Substantia nigra (tissue), 51 donors: ENCODE measurements at places on chromosomes 2 and 18.

DNA sequence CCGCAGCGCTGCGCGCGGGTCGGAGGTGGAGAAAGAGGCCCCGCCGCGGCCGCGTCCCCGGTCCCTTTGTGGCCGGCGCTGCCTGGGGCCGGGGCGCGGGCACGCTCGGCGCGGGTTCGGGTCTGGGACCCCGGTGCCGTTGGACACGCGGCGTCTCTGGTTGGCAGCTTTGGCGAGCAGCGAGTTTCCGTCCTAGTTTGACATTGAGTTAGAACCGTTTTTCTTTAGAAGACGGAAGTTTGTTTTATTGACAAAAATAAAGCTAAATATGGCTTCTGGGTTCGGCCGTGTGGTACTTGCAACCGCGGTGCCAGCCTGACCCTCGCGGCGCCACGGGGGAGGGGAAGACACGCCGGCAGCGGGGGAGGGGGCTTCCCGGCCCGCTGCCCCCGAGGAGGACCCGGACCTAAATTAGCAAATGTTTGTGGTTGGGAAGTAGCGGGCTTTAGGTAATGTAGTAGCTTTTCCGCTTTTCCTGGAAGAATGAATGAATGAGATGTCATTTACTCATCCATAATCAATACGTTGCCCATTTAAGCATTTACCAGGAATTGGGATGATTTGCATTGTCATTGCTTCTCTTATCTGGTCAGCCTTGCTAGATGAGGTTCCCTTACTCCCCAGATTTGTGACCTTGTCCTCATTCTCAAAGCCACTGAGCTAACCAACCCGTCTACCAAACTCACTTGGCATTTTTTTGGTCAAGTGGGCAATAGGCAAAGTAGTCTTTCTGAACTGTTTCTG, 530 bp downstream of the GALNT1 start:
- DNase-seq: no peak

- DNase-seq: no peak
Observed at GRCh38 chr2:46492301-46492700, 12.9 kb downstream of the TMEM247 start.

DNA sequence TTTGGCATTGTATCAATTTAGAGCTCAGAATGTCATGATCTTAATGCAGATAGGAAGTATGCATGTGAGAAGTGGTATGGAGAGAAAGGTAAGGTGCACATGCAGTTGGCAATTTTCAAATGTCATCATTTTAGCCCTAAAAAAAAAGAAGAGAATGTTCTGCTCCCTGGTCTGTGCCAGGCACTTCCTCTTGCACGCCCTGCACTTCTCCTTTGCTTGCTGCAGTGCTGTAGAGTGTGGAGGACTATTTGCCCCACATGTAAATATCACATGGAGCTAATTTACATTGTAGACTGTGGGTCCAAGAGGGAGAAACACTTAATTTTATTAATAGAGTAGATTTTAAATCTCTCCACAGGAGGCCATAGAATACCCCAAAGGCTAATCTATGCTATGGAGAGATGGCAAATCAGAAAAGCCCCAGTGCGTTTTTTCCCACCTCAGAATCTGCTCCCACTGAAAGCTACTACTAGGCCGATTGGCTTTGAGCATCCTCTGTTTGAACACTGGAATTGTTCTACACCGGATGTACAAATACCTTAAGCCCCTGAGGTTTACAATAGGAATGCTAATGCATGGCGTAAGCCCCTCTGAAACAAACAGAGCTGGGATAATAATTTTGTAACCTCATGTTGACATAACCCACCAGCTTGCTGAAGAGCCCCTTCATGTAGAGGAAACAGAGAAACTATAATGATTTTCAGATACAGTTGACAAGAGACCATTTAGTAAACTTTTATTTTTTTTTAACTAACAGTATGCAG, 137.2 kb upstream of the KLHL14 start:
- DNase-seq: no peak

DNA sequence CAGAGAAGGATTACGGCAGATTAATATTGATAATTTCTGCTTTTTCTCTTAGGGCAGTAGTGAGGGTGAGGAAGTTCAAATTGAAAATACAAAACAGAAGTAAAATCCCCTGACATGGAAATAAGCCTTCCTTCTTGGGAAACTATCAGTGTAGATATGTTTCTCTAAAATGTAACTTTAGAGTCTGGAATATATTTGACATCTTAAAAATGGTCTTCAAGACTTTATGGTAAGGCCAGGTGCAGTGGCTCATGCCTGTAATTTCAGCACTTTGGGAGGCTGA, 33.0 kb downstream of the INPP5D start:
- no peak for DNase-seq

DNA sequence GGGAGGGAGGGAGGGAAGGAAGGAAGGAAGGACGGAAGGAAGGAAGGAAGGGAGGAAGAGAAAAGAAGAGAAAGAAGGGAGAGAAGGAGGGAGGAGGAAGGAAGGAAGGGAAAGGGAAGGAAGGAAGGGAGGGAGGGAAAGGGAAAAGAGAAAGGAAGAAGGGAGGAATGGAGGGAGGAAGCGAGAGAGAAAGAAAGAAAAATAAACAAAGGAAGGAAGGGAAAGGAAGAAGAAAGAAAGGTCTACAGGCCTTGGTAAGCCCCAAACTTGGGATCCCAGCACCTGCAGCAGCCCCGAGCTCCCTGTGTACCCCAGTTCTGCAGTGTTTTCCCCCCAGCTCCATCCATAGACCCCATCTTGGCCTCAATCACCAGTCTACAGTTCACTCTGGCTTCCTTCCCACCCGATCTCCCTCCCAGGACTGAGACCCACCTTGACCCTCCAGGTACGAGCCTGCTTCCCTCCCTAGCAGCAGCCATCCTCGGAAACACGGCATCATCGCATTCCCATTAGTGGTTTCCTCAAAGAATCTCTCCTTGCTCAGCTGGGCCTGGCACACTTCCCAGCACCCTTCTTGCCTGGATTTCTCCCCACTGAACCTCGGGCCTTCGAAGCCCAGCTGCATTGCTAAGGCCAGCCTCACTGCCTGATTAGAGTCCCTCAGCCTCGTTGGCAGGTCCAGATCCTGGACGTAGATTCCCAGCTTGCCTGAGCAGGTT, 46.1 kb upstream of the SH3BP4 start:
- no peak for DNase-seq

DNA sequence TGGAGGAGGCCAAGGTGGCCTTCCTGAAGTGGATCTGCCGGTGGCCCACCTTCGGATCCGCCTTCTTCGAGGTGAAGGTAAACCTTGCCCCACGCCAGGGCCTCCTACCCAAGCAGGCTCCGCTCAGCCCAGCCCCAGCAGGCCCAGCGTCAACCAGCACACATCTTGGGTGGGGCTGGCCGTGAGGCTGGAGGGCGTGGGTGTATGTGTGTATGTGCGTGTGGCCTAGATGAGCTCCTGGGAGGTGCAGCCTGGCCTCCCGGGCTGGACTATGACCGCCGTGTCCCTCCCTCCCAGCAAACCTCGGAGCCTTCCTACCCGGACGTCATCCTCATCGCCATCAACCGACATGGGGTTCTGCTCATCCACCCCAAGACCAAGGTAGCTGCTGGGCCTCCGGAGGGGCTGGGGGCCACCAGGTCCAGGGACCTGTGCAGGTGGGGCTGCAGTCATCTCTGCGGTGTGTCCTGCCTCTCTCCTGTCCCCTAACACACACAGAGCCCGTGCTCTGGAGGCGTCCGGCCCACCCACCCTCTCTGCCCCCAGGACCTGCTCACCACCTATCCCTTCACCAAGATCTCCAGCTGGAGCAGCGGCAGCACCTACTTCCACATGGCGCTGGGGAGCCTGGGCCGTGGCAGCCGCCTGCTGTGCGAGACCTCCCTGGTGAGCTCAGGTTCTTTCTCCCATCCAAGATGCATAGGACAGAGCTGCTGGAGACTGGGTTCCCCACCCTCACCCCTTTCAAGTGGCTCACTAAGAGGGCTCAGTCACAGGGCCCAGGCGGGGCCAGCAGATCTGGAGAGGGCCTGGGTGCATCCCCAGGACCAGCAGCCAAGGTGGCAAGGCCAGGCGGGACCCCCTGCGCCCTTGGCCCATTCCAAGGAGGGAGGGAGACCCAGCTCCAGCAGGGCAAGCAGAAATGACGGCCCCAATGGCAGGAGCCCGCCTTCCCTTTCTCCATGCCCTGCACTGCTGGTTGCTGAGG, 9.4 kb upstream of the GPR17 start:
- no peak for DNase-seq

DNA sequence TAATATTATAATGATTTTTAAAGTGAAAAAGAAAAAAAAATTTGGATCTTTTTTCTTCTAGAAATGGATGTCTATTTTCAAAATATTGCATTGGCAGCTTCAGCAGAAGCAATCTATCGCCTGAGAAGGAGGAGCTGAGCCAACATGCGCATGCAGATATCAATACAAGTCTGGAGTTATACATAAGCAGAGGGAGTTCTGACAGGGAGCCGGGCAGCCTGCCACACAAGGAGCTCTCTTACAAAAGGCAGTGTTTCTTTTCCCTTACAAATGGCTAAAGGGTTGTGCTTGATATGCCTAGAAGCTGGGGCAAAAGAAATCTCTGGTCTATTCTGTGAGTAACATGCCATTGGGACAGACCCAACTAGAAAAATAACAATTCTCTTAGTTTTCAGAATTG, 291.9 kb upstream of the TRIB2 start:
- DNase-seq: peak; percentile 22

GRCh38 chr2:207467716-207468347, 61.9 kb upstream of the CREB1 start:
- no peak for DNase-seq

- DNase-seq: no peak
Observed at GRCh38 chr18:45821711-45822110, 3.8 kb upstream of the SIGLEC15 start.

DNA sequence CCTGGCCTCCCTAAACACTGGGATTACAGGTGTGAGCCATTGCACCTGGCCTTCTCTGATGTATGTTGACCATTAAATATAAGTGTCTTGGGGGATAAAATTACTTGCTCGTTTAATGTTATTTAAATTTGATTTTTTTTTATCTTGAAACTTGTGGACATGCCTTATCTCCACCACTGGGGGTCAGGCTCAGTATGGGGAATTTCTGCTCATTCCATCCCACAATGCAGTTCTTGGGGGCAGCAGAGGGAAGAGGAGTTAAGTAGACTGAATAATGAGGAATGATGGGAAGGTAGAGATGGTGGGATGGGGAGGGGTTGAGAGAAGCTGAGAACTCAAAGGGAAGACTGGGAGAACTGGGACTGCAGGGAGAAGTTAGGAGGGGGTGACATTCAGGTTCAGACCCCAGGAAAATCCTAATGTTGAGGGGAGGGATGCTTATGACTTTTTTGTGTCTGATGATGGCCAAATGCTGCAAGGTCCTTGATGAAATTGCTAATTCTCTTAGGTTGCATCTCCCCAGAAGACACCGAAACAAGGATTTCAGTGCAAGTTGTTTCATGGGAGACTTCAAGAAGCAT, 174.2 kb downstream of the MIB1 start:
- no peak for DNase-seq

- DNase-seq: no peak
Observed at GRCh38 chr2:21035282-21035973, 8.4 kb downstream of the APOB start.

DNA sequence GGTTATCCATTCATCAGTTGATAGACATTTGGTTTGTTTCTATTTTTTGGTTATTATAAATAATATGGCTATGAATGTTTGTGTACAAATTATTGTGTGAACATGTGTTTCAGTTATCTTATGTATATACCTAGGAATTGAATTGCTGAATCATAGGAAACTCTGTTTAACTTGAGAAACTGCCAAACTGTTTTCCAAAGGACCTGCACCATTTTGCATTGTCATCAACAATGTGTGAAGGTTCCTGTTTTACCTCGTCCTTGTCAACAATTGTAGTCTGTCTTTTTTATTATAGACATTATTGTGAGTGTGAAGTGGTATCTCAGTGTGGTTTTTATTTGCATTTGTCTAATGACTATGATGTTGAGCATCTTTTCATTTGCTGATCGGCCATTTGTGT, 17.1 kb downstream of the PDK1 start:
- no peak for DNase-seq

- no peak for DNase-seq
Observed at GRCh38 chr18:61935362-61935761, 42.6 kb upstream of the RNF152 start.

- no peak for DNase-seq
Observed at GRCh38 chr2:207812726-207813080, 43.0 kb upstream of the FZD5 start.

DNA sequence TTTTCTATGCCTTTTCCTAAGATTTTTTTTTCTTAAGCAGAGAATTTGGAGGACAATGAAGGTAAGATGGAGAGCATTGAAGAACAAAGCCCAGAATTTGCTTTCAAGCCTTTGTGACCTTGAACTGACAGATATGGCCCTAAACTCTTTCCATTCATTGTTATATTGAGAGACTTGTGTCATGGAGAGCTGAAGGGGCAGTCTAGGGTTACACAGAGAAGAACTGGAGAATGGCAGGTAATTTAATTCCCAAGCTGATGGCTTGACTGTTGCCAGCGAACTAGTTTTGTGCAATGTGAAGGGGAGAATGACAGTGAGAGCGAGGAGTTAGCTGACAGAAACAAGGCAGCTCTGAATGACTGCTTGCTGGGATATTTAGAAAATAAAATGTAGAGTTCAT, 1344.2 kb downstream of the LRP1B start:
- DNase-seq: no peak

- no peak for DNase-seq
Observed at GRCh38 chr18:28984731-28985130, 807.8 kb upstream of the CDH2 start.

- DNase-seq: no peak
Observed at GRCh38 chr2:61948661-61949457, 43.4 kb downstream of the COMMD1 start.

DNA sequence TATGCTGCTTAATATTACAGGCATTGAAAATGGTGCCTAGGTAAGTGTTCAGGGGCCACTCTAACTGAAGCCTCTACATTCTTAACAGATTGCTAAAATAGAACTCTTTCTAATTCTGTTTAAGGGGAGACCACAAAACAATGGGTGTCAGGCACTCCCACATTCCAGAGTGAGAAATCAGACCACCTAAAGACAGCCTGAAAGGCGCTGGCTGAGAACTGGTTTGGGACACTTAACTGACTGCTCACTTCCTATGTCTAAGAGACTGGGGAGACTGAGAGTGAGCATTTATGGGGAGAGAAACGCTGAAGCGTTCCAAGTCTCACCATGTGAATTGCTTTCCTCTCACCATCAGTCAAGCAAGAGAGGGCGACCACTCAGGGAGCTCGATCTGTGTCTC, 108.8 kb upstream of the ITGB6 start:
- no peak for DNase-seq
